ENCODE measurements at places on chromosomes 6 and 20.

GRCh38 chr20:57801581-57801980 is 91.8 kb upstream of the PMEPA1 start:
- no peak for DNase-seq

DNA sequence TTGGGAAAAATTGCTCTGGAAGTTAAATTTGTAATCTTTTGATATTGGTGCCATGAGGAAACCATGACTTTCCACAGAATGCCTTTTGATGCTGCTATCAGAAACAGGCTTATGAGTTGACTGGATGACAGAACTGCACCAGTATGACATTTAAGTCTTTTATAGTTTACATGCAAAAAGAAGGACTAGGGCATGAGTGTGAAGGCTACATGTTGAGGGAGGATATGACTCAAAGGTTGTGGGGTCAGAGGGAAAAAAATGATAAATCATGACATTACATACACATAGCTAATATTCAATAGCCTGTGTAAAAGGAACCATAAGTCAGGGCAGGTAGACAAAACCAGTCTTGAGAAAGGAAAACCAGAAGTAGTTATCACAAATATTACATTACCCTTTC is 182.2 kb downstream of the COL12A1 start:
- DNase-seq = no peak

- DNase-seq = peak; percentile 63
These were observed 8.3 kb downstream of the CEP250 start for GRCh38 chr20:35463455-35464300.

- peak; percentile 30 for DNase-seq
These were observed 165.4 kb downstream of the OGFRL1 start for GRCh38 chr6:71454056-71454455.

GRCh38 chr20:34363465-34364222 is 571 bp downstream of the ITCH start:
- DNase-seq = peak; percentile 11

GRCh38 chr6:131769385-131770141 is 38.3 kb upstream of the ENPP1 start:
- no peak for DNase-seq

GRCh38 chr6:71621918-71622519 is 264.3 kb upstream of the RIMS1 start:
- no peak for DNase-seq

DNA sequence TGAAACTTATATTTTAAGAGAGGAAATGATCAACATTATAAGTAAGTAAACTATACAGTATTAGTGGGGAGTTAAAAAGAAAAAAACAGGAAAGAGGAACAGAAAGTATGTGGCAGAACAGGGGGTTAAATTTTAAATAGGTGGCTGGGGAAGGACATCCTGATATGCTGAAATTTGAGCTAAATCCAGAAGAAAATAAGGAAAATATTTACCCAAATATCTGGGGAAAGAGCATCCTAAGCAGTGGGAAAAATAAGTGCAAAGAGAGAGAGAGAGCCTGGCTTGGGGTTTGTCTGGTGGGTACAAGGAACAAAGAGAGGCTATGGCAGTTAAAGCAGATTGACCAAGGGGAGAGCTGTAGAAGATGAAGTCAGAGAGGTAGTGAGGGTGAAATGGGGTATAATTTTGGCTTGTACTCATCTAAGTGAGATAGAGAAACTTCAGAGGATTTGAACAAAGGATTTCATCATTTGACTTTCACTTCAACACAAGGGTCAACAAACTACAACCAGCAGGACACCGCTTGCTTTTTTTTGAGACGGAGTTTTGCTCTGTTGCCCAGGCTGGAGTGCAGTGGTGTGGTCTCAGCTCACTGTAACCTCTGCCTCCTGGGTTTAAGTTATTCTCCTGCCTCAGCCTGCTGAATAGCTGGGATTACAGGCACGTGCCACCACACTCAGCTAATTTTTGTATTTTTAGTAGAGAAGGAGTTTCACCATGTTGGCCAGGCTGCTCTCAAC is 328.4 kb upstream of the CNR1 start:
- DNase-seq = no peak

GRCh38 chr20:23097636-23098580 is 11.8 kb upstream of the CD93 start:
- no peak for DNase-seq

DNA sequence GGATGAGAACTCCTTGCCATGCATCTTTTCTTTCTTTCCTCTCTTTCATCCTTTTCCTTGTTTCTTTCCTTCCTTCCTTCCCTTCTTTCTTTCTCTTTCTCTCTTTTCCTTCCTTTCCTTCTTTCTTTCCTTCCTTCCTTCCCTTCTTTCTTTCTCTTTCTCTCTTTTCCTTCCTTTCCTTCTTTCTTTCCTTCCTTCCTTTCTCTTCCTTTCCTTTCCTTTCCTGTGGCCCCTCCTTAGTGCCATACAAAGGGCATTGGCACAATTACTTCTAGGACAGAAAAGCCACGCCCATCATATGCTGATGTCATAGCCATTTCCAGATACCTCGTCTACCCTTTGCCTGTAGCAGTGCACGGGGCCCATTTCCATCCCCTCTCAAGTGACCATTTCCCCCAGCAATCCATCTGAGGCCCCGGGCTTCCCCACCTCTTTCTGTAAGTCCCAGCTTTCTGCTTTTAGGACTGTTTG is 2.2 kb upstream of the CENPB start:
- no peak for DNase-seq

DNA sequence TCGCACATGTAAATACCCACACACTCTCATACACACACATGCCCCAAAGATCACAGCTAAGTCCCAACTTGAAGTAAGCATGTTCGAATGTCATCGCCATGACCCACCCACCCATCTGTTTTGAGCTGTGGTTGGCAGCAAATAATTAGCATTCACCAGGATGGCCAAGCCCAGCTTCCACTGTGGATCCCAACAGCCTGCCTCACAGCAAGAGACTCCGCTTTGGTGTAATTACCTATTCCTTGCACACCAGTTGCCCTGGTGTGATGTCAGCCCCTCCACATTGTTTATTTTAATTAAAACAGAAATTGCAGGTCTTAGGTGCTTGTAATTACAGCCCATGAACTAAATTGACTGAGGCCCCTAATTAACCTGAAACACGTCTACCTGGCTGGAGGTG is 81.1 kb downstream of the MAFB start:
- DNase-seq = no peak

DNA sequence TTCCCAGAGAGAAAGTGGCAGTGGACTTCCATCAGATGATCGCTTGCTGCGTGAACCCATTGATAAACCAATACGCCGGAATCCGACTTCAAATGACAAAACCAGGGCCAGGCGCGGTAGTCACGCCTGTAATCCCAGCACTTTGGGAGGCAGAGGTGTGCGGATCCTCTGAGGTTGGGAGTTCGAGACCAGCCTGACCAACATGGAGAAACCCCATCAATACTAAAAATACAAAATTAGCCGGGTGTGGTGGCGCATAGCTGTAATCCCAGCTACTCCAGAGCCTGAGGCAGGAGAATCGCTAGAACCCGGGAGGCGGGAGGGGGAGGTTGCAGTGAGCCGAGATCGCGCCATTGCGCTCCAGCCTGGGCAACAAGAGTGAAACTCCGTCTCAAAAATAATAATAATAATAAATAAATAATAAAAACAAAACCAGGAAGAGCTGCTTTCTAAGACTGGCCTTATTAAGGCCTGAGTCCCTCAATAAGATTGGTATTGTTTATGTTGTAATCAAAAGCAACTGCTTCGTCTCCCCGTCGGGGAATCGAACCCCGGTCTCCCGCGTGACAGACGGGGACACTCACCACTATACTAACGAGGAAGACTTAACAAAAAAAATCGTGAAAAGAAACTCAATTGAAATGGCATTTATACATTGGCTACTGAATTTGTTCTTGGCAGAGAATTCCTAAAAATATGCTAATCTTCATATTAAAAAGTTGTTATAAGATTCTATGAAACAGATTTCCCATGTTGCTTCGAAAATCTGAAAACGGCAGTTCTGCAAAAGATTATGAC is 110.2 kb upstream of the ZNF184 start:
- DNase-seq = no peak

DNA sequence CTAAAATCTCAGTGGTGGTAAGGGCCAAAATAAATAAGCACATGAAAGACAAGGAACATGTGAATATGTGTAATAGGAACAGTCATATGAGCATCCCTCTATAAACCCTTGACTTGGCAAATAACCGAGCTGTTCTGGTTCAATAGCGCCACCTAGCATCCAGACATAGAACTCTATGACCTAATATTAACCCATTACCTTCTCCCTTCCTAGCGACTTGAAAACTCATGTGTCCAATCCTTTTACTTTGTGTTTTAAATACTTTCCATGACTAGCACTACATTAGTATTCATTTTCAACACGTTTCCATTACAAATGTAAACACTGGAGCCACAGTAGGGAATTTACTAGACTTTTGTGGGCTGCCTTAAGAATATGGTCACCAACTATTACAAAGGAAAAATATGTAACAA is 279.7 kb downstream of the UST start:
- DNase-seq = peak; percentile 61

GRCh38 chr20:33431797-33432381 is 11.7 kb downstream of the SNTA1 start:
- DNase-seq = no peak

DNA sequence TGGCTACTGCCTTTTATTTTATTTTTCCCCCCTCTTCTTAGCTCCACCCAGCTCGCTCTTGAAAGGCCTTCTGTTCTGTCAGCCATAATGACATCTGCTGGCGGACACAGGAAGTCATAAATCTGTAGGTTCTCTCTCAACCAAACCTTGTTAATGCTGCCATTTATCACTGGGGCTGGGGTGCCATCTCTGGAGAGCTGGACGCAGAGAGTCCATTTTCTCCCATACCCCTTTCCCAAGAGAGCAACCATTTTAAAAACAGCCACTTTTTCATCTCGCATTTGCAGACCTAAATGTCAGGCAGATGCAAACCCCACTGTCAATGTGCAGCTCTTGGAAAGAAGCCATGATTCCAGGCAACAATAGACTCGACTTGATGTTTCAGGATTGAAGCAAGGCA is 13.0 kb upstream of the TSHZ2 start:
- no peak for DNase-seq
